ENCODE measurements at places on chromosomes 12 and 14. TPM values are rescaled to one million over a fixed set of nuclear protein-coding genes. Genes with fewer than 3 reads are reported as not detected.

ADAM21 gene
- total RNA-seq, result not detected

TBX3 gene
- 11.1 TPM for total RNA-seq

ADCY4 gene
- 66.0 TPM for total RNA-seq

RNASE3 gene
- total RNA-seq, result not detected

CACNB3 gene
- 12.0 TPM for total RNA-seq

FBRSL1 gene
- 13.8 TPM for total RNA-seq

ZNF605 gene
- 20.6 TPM for total RNA-seq

BICDL1 gene
- total RNA-seq, result 1.5 TPM

DNA sequence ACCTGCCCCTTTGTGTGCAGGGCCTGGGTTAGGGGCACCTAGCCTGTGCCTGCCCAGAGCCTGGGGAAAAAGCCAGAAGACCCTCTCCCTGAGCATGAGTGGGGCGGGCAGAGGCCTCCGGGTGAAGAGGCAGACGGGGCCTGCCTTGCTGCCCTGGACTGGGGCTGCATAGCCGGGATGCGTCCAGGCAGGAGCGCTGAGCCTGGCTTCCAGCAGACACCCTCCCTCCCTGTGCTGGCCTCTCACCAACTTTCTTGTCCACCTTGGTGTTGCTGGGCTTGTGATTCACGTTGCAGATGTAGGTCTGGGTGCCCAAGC lies 216.1 kb downstream of the TMEM121 start:
- H3K27me3 ChIP-seq, result no peaks in the 10 kb centered on the region
- no peak overlapping the region for H3K27ac ChIP-seq
- no peak overlapping the region for H3K4me3 ChIP-seq
- no peaks in the 10 kb centered on the region for H3K36me3 ChIP-seq
- no peak for DNase-seq
- no peaks in the 10 kb centered on the region for H3K4me1 ChIP-seq

DNA sequence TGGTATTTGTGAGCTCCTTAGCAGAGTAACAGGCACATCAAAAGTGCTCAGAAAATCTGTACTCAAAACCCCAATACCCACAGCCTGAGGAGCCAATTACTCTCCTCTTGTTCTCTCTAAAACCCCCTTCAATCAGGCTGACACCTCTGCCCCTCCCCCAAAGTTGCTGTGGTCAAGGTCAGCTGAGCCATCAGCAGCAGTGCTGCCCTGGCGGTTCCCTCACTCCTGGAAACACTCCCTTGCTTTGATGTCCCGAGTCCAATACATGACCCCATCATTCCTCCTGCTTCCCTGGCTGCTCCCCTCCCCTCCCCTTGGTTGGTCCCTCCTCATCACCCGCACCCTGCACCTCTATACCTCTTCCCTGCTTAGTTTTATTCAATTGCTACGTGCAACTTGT lies 57.2 kb upstream of the C14orf132 start:
- H3K27ac ChIP-seq, result no peak overlapping the region
- H3K4me3 ChIP-seq, result no peak overlapping the region
- no peak for DNase-seq

- H3K4me3 ChIP-seq, result no peak overlapping the region
- no peak overlapping the region for H3K27ac ChIP-seq
- H3K27me3 ChIP-seq, result no peaks in the 10 kb centered on the region
Observed at GRCh38 chr14:68896132-68896531, 83.0 kb downstream of the ACTN1 start.

- no peak overlapping the region for H3K27ac ChIP-seq
- no peaks in the 10 kb centered on the region for H3K27me3 ChIP-seq
- no peak for DNase-seq
- no peaks in the 10 kb centered on the region for H3K4me1 ChIP-seq
- no peak overlapping the region for H3K4me3 ChIP-seq
Observed at GRCh38 chr14:26004342-26004741, 593.5 kb downstream of the NOVA1 start.

DNA sequence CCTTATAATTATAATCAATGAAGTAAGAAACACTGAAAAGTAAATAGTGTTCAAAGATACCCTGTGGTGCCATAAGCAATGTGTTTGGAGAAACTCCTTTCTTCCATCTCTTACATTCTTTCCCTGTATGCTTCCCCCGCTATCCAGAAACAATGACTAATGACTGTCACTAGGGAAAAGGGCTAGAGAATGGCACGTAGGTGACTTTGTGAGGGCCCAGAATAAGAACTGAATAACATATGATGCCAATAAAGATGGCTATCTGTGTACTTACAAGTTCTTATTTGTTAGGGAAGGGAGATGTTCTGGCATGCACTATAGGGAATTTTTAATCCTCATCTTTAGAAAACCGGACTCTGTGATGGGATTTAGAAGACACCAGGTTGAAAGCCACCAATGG lies 4.7 kb upstream of the KRT7 start:
- no peaks in the 10 kb centered on the region for H3K27me3 ChIP-seq
- no peak overlapping the region for H3K4me3 ChIP-seq
- no peaks in the 10 kb centered on the region for H3K36me3 ChIP-seq
- no peak for DNase-seq
- no peak overlapping the region for H3K27ac ChIP-seq

- no peak overlapping the region for H3K27ac ChIP-seq
- H3K4me1 ChIP-seq, result no peaks in the 10 kb centered on the region
- no peak overlapping the region for H3K4me3 ChIP-seq
- H3K27me3 ChIP-seq, result no peaks in the 10 kb centered on the region
- no peaks in the 10 kb centered on the region for H3K36me3 ChIP-seq
- no peak for DNase-seq
Observed at GRCh38 chr12:60168441-60168840, 572.6 kb downstream of the SLC16A7 start.

- peaks cover 7% of the 10 kb centered on the region for H3K4me1 ChIP-seq
- H3K36me3 ChIP-seq, result peaks cover 18% of the 10 kb centered on the region
- no peak overlapping the region for H3K27ac ChIP-seq
- no peak for DNase-seq
- H3K27me3 ChIP-seq, result no peaks in the 10 kb centered on the region
- H3K4me3 ChIP-seq, result no peak overlapping the region
Observed at GRCh38 chr12:19276767-19277166, 147.2 kb downstream of the PLEKHA5 start.

- H3K27me3 ChIP-seq, result no peaks in the 10 kb centered on the region
- no peak overlapping the region for H3K27ac ChIP-seq
Observed at GRCh38 chr12:107238296-107238695, 144.9 kb upstream of the CRY1 start.

- DNase-seq, result no peak
- H3K27me3 ChIP-seq, result no peaks in the 10 kb centered on the region
- H3K4me3 ChIP-seq, result no peak overlapping the region
- H3K4me1 ChIP-seq, result no peaks in the 10 kb centered on the region
- no peak overlapping the region for H3K27ac ChIP-seq
- peaks cover 4% of the 10 kb centered on the region for H3K36me3 ChIP-seq
Observed at GRCh38 chr14:31122921-31123320, 84.7 kb downstream of the HECTD1 start.

DNA sequence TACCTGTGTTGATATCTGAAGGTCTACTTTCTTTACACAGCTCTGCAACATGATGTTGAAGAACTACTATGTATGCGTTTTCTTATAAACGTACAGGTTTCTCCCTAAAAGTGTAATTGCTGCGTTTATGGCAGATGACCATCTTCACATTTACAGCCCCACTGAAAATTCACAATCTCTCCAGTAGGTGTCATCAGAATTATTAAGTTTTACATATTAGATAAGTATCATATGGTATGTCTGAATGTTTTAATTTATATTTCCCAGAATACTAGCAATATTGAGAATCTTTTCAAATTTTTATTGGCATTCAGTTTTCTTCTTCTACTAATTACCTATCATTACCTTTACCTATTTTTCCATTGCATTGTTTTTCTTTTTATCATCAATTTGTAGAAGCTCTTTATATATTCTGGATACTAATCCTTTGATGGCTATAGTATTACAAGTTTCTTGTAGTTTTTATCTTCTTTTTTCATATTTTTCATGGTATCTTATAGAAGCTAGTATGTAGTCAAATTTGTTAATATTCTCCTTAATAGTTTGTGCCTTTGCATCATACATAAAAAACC lies 123.5 kb downstream of the CAPZA3 start:
- no peaks in the 10 kb centered on the region for H3K27me3 ChIP-seq
- no peak overlapping the region for H3K4me3 ChIP-seq
- H3K4me1 ChIP-seq, result no peaks in the 10 kb centered on the region

DNA sequence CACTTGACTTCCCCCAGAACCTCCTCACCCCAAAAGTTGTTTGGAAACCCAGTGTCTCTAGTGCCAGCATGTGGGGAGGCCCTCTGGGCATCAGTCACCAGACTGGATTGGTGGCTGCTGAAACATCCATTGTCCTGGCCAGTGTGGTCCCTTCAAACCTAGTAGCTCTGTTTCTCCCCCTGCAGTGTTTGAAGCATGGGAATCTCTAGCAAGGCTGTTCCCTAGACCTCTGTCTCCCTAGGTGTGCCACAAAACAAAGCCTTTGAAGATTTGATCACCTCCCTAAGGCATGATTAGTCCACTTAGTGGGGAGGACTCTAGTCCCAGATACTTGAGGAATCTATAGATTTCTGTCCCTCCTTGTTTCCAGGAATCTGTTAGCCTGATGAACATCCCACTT lies 60.3 kb downstream of the ARF6 start:
- H3K27ac ChIP-seq, result no peak overlapping the region
- H3K4me3 ChIP-seq, result no peak overlapping the region
- no peaks in the 10 kb centered on the region for H3K36me3 ChIP-seq
- H3K4me1 ChIP-seq, result peaks cover 2% of the 10 kb centered on the region

DNA sequence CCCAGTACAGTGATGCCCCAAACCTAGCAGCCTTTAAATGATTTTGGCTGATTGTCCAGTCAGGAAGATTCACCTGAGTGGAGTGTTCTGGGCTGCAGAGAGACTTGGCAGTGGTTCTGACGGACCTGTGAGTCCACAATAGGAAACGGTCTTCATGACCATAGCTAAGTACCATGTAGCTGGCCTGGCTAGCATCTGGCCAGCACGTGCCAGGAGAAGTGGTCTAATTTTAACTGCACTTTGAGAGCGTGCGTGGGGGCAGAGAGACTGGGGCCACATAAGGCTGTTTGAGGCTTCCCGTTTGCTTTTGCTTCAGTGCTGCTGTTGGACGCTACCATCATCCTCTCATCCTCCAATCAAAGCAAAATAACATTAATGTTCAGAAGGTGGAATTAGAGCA lies 54.7 kb downstream of the PPM1A start:
- H3K36me3 ChIP-seq, result no peaks in the 10 kb centered on the region
- no peak overlapping the region for H3K27ac ChIP-seq
- no peaks in the 10 kb centered on the region for H3K27me3 ChIP-seq
- DNase-seq, result no peak

DNA sequence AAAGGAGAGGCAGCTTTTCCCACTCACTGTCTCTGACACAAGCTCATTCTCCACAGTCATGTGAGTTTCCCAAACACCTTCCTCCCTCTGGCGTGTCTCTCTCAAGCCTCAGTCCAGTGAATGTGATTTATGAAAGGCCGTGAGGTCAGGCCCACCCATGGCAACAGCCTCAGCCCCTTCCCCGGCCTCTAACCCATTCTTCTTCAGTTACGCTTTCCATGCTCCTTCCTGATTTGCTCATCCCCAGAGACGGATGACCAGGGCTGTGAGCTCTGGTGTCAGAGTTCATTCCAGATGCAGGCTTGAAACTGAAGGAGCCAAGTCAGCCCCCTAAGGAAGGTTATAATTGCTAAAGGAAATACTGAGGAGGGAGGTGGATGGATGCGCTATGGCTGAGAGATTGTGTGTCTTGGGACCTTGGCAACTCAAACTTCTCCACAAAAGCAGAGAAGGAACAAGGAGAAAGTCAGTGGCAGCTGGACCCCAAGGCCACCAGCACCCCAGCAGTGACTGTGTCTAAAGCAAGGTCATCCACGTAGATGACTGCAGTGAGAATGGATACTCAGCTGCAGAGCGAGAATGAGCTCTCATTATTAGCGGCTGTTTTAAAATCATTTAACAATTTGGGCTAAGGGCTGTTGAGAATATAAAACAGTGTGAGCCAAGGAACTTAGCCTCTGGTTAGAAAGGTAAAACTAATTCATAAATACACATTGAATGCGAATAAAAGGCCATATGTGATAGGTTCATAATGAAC lies 84.1 kb downstream of the FBXL14 start:
- H3K4me3 ChIP-seq, result no peak overlapping the region
- H3K27ac ChIP-seq, result no peak overlapping the region
- no peaks in the 10 kb centered on the region for H3K27me3 ChIP-seq
- H3K36me3 ChIP-seq, result no peaks in the 10 kb centered on the region
- H3K4me1 ChIP-seq, result no peaks in the 10 kb centered on the region
